Stimulated activated CD8-positive, alpha-beta memory T cell treated with anti-CD3 and anti-CD28 coated beads, Interleukin-12 subunit alpha, Interleukin-12 subunit beta, amount 100 ng/mL, for 4 hours (primary cell): ENCODE measurements at places on chromosomes 4 and X.

GRCh38 chr4:37246891-37247290 is 2.3 kb downstream of the NWD2 start:
- DNase-seq, result no peak

GRCh38 chr4:76594173-76594572 is 159.1 kb downstream of the SHROOM3 start:
- no peak for DNase-seq

DNA sequence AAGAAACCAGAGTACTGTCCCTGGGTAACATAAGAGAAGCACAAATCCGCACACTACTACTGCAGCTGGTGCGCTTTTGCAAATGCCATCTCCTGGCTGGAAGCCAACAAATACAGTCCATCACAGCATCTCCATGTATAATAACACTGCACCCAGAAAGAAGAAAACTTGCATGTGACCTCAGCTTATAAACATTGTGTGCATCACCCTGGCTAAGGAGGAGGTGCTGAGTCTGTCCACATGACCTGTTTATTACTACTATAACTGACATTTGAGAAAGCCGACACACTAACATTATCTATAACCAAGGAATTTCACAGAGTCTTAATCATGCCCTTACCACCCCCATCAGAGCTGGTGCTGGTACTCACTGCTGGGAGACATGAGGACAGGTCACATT is 516.8 kb downstream of the CFAP47 start:
- DNase-seq, result no peak

- no peak for DNase-seq
Observed at GRCh38 chr4:128538111-128538882, 250.7 kb upstream of the PGRMC2 start.

DNA sequence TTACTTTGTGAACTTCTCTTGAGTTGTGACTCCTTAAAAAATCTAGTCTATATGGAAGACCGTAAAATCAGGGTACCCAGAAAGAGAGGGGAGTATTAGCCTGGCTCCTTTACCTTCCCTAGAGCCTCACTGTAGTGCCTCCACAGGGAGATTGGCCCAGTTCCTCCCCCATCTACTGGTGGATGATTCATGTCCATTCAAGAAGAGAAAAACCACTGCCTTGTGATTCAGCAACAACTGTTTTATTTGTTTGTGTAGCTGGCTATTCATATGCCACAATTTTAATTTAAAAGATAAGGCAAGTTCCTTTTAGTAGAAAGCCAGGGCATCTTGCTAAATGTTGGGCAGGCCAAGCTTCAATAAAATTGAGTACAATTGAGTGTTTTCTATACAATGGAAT is 221.8 kb upstream of the KCNIP4 start:
- no peak for DNase-seq

DNA sequence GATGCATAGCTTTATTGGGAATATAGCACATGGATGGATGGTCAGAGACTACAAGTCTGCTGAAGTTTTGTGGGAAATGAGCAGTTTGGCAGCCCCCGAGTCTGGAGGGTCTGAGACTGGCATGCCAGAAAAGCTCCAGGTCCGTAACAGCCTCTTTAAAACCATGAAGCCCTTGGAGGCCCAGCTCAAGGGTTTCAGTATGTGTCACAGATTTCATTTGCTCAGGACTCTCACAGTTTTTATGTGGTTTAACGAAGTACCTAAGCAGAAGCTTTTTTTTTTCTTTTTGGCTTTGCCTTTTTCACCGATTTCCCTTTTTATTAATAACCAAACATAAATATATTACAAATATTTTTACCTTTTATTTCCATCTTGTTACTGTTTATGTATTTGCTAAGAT is 30.6 kb upstream of the TMEM184C start:
- DNase-seq, result no peak

- no peak for DNase-seq
Observed at GRCh38 chr4:110004556-110004955, 91.9 kb downstream of the EGF start.
